ENCODE measurements at places on chromosomes 3 and 15.

GRCh38 chr15:48650931-48651330 lies 5.4 kb upstream of the FBN1 start:
- no peak for DNase-seq

- DNase-seq, result no peak
These were observed 775 bp upstream of the CCDC39 start for GRCh38 chr3:180680097-180680430.

DNA sequence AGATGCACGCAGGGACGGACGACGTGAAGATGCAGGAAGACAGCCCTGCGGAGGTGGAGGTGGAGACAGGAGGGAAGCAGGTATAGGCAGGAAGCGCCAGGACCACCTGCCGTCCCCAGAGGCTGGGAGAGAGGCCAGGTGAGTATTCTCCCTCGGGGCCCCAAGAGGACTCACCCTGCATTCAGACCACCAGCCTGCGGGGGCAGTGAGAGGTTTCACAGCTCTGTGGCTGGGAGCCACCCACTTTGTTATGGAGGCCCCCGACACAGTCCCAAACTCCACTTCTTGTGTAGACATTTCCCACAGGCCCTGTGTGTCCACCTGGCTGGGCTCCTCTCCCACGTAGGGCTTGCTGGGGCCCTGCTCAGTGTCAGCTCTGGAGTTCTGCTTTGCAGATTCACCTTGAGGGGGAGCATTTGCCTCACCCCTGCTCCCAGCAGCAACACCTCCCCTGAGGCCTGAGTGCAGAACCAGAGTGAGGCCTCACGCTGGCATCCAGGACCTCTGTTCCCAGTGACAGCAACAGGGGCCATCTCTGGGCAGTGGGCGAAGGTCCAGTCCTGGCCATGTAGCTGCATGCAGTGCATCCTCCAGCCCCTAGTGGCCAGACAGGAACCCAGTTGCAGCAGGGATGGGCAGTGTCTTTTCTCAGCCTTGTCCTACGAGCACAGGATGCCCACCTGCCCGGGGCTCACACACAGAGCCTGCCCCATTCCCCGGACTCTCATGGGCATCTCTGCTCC lies 119.4 kb upstream of the IQSEC1 start:
- DNase-seq, result no peak

- DNase-seq, result no peak
These were observed 102.6 kb upstream of the IL12A start for GRCh38 chr3:159886050-159886449.

DNA sequence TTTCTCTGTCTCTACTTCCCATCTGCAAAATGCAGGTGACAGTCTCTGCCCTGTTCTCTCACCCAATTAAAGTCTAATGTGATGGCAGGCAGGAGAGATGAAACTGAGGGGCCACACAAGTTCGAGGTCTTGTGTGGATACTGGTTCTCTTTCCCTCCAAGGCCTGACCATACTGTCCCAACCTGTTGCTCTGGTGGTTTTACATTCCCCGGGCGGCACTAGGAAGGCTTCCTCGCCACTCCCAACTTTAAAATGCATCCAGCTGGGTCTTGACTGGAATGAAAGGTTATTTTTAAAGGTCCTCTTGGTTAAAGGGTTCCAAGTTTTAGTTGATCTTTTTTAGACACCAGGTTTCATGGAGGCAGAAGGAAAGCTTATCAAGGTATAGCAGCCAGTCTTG lies 37.2 kb downstream of the WHAMM start:
- DNase-seq, result no peak

- DNase-seq, result no peak
These were observed 1074.8 kb upstream of the ALCAM start for GRCh38 chr3:104291878-104292277.

GRCh38 chr15:72614810-72615532 lies 39.5 kb upstream of the GOLGA6B start:
- DNase-seq, result no peak

DNA sequence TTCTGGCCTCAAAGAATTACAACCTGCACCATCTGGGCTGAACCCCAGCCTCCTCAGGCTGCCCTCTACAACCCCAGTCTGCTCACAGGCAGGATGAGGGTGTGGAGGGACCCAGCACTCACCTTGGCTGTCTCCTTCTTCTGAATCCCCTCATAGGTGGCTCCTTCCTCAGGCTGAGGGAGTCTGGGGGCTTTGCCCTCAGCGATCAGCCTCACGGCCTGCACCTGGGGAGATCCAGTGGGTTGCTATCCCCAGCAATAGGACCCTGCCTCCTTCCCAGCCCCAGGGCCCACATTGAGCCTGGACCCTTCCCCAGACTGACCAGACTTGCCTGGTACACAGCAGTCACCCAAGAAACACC lies 25.1 kb downstream of the ALDH1L1 start:
- DNase-seq, result no peak

GRCh38 chr3:65330072-65330471 lies 642.3 kb upstream of the ADAMTS9 start:
- DNase-seq, result no peak

- DNase-seq, result no peak
These were observed 107.3 kb upstream of the TRPM1 start for GRCh38 chr15:31208817-31209216.

DNA sequence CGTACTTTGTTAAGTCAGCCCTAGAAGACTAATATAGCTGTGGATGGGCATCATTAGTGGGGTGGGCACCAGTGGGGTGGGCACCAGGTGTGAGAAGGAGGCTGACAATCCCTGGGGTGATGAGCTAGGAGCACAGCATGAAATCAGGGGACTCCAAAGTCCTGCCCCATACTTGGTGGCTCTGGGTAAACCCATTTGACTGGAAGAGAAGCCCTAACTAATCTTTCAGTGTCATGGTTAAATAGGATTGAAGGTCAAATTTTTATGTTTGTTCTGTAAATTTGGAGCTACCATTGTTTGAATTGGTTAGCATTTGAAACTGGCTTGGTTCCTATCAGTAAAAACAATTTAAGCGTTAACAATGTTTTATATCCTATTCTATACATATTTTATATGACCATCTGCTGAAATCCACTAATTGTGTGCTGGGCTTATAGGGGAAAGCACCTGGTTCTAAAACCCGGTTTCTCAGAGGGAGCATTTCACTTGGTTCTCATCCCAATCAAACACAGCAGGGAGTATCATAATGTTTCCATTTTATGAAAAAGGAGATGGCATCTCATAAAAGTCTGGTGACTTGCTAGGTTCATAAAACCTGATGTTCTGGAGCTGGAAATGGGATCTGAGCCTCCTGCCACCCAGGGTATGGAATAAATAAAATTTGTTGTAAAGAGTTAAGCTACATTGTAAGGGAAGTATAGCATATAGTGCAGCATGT lies 87.7 kb upstream of the HACD2 start:
- DNase-seq, result no peak

DNA sequence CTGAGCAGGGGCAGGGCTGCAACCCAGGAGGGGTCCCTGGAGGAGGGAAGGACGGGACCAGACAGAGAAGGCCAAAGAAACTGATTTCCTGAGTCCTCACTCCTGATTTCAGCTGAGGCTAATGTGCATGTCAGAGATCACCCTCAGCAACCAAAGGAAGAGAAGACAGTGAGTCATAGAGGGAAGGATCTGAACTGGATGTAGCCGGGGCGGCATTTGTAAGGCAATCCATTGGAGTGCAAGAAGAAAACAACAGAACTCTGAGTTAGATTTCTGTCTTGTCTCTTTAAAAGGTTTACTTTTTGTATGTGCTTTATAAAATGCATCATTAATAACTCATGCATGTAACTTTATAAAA lies 105.3 kb upstream of the AGBL1 start:
- no peak for DNase-seq

DNA sequence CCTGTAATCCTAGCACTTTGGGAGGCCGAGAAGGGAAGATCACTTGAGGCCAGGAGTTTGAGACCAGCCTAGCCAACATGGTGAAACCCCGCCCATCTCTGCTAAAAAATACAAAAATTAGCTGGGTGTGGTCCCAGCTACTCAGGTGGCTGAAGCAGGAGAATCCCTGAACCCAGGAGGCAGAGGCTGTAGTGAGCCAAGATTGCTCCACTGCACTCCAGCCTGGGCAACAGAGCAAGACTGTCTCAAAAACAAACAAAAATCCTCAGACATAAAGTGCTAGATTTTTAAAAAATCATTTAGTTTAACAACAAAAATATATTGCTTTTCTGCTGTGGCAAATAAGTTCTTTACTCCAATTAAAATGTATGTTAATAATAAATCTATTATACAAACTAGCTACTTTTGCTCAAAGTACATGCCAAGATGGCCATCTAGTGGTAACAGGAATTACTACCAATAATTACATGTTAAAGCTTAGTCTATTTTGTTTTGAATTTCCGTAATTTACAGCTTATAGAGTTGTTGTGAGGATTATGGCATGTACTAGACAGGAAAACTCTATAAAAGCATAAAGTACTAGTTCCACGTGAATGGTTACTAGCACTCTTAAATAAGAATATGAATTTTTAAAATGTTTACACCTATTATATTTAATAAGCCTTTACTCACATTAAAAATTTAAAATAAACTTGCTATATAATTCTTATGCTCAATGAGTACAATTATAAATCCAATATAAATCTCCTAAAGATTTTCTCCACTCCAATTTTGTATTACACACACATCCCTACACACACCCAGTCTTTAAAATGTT lies 39.0 kb downstream of the GABPB1 start:
- no peak for DNase-seq

- DNase-seq, result no peak
These were observed 154.9 kb downstream of the WNT5A start for GRCh38 chr3:55332176-55332575.

- no peak for DNase-seq
These were observed 42.0 kb downstream of the STARD5 start for GRCh38 chr15:81281766-81282605.

DNA sequence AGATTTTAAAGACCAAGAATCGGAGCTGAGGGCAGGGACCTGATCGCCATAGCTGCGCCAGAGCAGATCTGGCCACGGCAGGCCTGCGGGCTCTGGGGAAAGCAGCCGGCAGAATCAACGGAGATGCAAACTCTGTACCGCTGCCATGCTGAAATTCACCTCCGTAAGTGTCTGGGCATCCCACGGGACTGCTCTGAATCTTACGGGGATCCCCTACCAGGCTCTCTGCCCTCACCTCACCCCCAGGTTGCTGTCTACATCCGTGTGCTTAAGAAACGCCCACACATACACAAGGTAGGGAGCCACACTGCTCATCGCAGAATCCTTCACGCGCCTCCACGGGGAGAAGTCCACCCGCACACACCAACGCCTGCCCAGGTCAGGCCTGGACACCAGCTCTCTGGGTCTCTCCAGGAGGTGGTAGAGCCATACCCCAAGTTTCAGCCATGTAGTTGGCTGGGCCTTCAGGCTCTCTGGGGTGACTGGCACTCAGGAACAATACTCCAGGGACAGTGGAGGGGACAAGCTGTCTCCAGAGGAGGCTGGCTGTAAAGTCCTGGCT lies 33.5 kb downstream of the FAM174B start:
- no peak for DNase-seq

DNA sequence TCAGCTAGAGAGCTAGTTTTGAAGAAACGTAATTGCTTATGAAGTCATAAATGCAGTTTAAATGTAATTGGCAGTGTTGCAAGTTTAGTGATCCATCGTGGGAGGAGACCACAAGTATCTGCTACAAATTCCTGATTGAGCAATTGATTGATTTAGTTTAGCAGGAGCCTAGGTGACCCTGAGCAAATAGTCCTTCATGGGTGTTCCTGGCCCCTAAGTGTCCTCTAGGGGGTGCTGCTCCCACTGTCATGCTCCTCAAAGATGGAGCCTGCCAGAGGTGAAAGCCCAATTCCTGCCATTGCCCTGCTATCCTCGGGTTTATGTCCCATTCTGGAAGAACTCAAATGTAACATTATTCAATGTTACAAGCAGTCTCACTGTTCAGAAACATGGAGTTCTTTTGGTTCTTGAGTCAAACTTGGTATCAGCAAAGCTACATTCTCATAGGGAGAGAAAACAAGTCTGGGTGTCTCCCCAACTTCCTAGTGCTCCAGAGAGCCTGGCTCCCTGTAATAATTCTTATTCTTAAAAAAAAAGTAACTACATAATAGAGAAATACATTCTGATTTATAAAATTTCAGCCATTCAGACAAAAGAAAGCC lies 29.8 kb upstream of the SENP5 start:
- DNase-seq, result peak; percentile 53

DNA sequence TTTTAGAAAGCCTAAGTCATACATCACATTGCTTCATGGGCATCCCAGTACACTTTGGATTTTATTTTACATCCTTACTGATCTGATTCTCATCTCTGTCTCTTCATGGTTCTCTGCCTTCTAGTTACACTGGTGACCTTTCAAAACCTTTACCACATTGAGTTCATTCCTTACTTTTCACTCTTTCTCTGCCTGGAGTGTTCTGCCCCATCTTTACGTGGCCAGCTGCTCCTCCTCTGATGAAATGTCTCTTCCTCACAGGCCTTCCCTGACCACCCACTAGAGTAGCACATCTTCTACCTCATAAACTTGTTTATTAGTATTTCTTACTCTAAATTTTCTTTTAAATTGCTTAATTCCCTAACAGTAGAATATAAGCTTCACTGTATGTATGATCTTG lies 17.7 kb downstream of the CTNNB1 start:
- DNase-seq, result no peak

GRCh38 chr3:100376301-100376700 lies 24.6 kb downstream of the TOMM70 start:
- DNase-seq, result no peak

GRCh38 chr3:126436826-126437717 lies 38.6 kb downstream of the ZXDC start:
- DNase-seq, result no peak

- DNase-seq, result no peak
These were observed 13.2 kb downstream of the XXYLT1 start for GRCh38 chr3:195257454-195258448.

GRCh38 chr3:140501061-140501769 lies 176.6 kb upstream of the TRIM42 start:
- DNase-seq, result no peak

DNA sequence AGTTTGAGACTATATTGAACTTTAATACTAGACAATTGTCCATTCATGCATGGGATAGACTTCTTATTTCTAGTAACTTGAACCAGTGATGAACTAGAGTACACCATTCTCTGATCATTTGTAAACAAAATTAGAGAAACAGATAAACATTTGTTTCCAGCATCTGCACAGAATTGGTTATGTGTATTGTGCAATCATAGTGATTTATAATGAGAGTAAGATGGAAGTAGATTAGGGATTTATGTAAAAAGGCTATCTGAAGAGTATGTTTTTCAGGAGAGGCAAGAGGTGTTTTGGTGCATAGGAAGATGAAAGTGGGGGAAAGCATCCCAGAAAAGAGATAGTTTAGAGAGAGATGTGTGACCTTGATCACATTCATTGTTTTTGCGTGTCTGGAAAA lies 695.0 kb downstream of the SQOR start:
- no peak for DNase-seq

DNA sequence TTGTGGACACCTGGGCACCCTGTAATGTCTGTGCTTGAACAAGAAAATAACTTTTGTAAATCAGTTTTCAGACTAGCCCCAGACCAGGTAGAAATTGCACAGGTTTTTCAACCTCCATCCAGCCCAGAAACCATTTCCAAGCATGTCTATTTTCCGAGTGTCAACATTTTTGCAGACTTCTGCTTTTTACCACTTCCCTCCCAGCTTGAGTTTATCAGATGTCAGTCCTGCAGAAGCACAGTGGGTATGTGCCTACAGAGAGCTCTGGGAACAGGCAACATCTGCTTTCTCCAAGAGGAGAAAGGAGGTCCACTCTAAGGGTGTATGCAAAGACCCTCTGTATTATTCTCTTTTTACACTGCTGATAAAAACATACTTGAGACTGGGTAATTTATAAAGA lies 83.9 kb downstream of the LRRK1 start:
- DNase-seq, result no peak

- no peak for DNase-seq
These were observed 6.1 kb upstream of the IMPDH2 start for GRCh38 chr3:49035281-49035680.

All from stimulated activated CD8-positive, alpha-beta memory T cell treated with anti-CD3 and anti-CD28 coated beads, Interleukin-2, amount 100 ng/mL, for 48 hours (primary cell).